Activated CD8-positive, alpha-beta memory T cell treated with anti-CD3 and anti-CD28 coated beads, Interleukin-2, amount 50 U/mL, for 48 hours (primary cell): ENCODE measurements at places on chromosomes 2 and 18.

GRCh38 chr2:30656079-30656478 is 151.2 kb downstream of the CAPN13 start:
- DNase-seq: no peak

- no peak for DNase-seq
These were observed 50.0 kb downstream of the SOCS6 start for GRCh38 chr18:70338890-70339289.

GRCh38 chr18:302097-302496 is 34.2 kb upstream of the THOC1 start:
- DNase-seq: no peak

DNA sequence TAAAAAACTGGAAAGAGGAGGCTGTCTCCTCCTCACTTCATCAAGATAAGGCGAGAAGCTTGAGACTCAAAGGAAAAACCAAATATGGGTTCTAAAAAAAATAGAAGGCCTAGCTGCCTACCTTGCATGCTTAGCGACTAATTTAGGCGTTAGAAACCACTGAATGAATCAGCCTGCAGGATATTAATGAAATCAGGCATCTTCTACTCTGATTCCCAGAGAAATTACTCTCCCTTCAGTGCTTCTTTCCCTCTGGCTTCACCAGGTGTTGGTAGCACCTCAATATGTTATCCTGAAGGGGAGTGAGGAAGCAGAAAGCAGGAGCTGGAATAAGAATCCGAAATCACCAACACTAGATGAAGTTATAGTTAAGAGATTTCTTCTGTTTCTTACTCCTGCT is 749.8 kb upstream of the NRXN1 start:
- DNase-seq: no peak

GRCh38 chr2:36399050-36399449 is 43.5 kb downstream of the CRIM1 start:
- no peak for DNase-seq
